Ammon's horn (tissue), 1 donor: ENCODE measurements at places on chromosomes 13 and 19.

GRCh38 chr19:51090471-51090870 lies 7.8 kb upstream of the KLK14 start:
- DNase-seq = no peak

GRCh38 chr13:98559169-98559568 lies 17.7 kb downstream of the STK24 start:
- no peak for DNase-seq

DNA sequence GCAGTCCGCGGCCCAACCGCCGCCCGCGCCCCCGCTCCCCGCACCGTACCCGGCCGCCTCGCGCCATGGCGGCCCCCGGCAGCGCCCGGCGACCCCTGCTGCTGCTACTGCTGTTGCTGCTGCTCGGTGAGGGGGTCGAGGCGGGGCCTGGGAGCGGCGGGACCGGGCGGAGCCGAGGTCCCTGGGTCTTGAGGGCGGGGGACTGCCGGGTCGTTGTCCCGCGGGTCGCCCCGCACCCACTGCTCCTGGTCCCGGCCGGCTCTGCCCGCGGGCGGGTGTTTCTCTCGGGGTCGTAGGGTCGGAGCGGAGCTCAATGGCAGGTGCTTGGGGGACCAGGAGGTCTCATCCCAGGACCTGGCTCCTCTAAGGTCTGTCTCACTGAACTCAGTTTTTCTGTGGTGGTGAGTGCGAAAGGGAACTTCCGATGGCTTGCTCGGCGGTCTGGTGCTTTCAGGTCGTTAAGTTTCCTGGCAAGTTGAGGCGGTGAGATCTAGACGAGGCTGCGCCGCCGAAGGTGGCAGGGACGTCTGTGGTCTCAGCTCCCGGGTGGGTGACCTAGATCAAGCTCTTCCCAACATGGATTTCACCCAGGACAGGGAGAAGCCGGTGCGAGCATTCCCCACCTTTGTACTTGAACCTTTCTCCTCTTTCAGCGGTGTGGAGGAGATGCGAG lies 467 bp downstream of the LAMP1 start:
- no peak for DNase-seq

- DNase-seq = no peak
Observed at GRCh38 chr13:27483421-27483820, 33.1 kb upstream of the MTIF3 start.

- DNase-seq = no peak
Observed at GRCh38 chr13:101690871-101691270, 238.4 kb downstream of the ITGBL1 start.

- no peak for DNase-seq
Observed at GRCh38 chr13:113997845-113998751, 24.2 kb upstream of the C13orf46 start.

GRCh38 chr13:25018729-25019115 lies 77.2 kb upstream of the PABPC3 start:
- DNase-seq = no peak

GRCh38 chr19:6442087-6442688 lies 8.6 kb upstream of the SLC25A41 start:
- DNase-seq = no peak

GRCh38 chr13:112170823-112171569 lies 104.0 kb downstream of the SOX1 start:
- DNase-seq = no peak

DNA sequence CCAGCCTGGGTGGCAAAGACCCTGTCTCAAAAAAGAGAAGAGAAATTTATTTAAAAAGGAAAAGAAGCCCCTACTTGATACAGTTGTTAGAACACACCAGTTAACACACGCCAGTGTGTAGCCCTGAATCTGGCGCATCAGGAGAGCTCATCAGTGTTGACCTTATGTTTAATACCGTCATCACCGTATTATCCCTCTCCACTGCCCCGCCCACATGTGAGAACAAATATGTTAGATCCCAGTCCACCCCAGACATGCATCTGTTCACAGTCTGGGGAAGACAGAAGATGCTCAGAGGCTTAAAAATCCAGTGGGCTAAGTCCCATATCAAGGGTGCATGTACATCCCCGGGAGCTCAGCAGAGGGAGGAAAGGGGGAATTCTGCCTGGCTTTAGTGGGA lies 155.2 kb downstream of the DPF1 start:
- no peak for DNase-seq

DNA sequence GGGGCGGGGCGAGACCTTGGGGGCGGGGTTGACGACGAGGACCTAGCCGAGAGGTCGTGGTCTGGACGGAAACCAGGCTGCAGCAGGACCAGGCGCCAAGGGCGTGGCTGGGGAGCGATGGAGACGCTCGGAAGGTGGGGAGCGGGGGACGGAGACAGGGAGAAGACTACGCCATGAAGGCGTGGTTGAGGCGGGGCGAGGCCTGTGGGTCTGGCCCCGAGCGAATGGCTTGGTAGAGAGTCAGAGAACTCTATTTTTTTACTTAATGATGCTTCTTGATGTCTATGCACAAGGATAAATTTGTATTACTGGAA lies 674 bp upstream of the FBXL12 start:
- no peak for DNase-seq

DNA sequence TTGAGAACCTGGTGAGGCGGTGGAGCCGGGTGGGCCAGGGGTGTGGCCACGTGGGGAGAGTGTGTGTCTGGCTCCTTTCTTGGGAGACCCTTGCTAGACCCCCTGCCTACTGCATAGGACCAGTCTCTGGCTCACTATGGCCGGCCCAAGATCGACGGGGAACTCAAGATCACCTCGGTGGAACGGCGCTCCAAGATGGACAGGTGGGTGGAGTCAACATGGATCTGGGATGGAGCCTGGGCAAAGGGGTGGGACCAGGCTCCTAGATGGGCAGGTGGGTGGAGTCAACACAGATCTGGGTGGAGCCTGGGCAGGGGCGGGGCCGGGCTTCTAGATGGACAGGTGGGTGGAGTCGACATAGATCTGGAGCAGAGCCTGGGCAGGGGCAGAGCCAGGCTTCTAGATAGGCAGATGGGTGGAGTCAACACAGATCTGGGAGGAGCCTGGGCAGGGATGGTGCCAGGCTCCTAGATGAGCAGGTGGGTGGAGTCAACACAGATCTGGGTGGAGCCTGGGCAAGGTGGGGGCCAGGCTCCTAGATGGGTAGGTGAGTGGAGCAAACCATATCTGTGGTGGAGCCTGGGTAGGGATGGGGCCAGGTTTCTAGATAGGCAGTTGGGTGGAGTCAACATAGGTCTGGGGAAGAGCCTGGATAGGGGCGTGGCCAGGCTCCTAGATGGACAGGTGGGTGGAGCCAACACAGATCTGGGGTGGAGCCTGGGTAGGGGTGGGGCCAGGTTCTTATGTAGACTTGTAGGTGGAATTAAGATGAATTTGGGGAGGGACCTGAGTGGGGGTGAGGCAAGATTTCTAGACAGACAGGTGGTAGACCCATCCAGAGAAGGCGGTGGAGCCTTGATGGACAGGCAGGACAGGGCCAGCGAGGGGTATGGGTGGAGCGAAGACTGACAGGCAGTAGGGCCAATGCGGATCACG lies 56.5 kb downstream of the VAV1 start:
- no peak for DNase-seq

DNA sequence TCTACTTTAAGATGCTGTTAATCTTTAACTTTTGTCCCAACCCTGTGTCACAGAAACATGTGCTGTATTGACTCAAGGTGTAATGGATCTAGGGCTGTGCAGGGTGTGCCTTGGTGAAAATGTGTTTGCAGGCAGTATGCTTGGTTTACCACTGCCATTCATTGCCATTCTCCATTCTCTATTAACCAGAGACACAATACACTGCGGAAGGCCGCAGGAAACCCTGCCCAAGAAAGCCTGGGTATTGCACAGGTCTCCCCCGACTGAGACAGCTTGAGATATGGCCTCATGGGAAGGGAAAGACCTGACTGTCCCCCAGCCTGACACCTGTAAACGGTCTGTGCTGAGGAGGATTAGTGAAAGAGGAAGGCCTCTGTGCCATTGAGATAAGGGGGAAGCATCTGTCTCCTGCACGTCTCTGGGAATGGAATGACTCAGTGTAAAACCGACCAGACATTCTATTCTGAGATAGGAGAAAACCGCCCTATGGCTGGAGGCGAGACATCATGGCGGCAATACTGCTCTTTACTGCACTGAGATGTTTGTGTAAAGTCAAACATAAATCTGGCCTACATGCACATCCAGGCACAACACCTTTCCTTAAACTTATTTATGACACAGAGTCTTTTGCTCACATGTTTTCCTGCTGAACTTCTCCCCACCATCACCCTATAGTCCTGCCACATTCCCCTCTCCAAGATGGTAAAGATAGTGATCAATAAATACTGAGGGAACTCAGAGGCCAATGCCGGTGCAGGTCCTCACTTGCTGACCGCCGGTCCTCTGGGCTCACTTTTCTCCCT lies 13.1 kb upstream of the ZNF888 start:
- DNase-seq = peak; percentile 31

GRCh38 chr19:48713041-48713863 lies 6.3 kb downstream of the MAMSTR start:
- DNase-seq = no peak

DNA sequence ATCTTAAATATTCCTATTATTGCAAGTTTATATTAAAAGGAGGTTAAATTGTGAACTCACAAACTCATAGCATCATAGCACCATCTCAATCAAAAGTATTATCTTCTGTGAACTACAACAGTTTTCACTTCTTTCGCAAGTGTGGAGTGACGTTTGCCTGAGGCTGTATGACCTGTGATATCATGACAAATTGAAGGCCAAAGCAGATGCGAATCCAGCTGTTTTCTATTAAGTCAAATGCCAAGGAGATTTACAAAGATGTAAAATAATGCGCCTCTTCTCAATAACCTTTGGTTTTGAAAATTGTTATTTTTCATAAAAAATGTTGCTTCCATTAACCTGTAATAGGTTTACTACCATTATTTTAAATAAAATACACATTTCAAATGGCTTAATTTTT lies 7.6 kb upstream of the PEG3 start:
- no peak for DNase-seq

GRCh38 chr13:99419591-99420243 lies 81.6 kb upstream of the TM9SF2 start:
- DNase-seq = no peak

DNA sequence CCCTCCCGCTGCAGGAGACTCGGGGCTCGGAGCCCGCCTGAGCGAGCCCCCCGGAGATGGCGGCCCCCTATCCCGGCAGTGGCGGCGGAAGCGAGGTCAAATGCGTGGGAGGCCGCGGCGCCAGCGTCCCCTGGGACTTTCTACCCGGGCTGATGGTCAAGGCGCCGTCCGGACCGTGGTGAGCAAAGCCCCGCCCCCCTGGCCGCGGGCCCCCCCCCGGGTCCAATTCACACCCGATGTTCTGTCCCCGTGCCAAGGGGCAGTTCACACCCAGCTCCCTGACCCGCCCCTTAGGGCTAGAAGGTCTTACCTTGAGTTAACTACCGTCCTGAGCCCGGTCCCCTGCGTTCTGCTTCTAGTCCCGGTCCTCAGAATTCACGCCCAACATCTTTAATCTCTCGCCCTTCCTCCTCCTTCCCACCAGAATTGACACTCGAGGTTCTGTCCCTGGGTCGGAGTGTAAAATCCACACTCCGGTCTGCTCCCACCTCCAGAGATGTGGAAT lies 1.4 kb downstream of the NPAS1 start:
- no peak for DNase-seq

- DNase-seq = no peak
Observed at GRCh38 chr13:34777089-34777913, 164.8 kb upstream of the NBEA start.

GRCh38 chr19:38478273-38478971 lies 44.9 kb downstream of the RYR1 start:
- DNase-seq = no peak

GRCh38 chr13:45773236-45773635 lies 71.1 kb downstream of the CBY2 start:
- no peak for DNase-seq

- DNase-seq = no peak
Observed at GRCh38 chr19:46927106-46927505, 66.3 kb downstream of the ARHGAP35 start.

GRCh38 chr19:13094771-13095392 lies 7.8 kb downstream of the LYL1 start:
- DNase-seq = no peak

- no peak for DNase-seq
Observed at GRCh38 chr13:91145571-91146205, 201.8 kb upstream of the MIR17HG start.

DNA sequence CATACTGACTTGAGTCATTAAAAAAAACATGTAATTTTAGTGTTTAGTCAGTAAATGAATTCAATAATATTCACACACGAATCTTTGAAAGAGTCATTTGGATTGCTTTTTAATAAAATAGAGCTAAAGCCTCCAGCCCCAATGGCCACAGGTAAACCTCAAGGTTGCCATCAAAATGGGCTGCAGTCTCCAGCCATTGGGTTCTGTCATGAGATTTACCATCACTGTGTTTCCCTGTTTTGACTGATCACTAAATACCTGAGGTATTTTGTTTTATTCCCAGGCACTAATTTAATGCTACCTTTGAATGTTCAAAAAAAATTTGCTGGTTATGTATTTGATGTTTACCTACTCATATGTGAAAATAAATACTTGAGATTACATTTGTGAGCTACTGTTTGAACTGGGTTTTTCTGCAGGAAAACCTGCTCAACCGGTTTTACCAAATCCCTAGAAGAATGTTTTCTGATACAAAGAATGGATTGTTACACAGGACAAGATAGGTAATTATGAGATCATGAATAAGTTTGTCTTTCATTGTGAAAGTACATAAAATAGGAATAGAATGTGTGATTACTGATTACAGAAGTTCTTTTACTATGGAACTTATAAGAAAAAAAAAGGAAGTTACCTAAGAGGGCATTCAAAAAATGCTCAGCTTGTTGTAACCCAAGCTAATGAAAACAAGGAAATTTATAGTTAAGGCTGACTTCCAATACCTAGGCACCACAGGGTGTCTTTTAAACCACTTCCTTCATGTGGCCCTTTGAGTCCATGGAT lies 391.3 kb downstream of the EFNB2 start:
- no peak for DNase-seq

- no peak for DNase-seq
Observed at GRCh38 chr13:49532593-49532992, 36.8 kb downstream of the PHF11 start.

DNA sequence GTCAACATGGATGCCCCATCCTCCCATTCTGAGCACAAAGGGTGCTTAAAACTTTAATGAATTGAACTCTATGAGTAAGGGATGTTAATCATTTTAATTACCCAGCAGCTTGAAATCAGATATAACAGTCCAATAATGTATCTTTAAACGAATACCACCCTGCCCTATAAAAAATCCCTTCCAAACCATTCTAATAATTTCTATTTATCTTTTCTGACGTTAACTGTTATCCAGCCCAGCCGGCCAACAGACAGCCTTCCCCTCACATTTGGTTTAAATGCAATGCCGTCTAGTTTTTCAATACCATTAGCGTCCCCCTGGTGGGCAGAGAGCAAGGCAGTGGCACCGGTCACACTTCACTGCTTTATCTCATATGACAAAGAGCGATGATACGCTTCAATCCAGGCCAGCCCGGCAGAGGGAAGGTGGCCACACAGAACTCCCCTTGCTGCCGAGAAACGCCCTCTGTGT lies 402.2 kb upstream of the ZNF507 start:
- DNase-seq = no peak

DNA sequence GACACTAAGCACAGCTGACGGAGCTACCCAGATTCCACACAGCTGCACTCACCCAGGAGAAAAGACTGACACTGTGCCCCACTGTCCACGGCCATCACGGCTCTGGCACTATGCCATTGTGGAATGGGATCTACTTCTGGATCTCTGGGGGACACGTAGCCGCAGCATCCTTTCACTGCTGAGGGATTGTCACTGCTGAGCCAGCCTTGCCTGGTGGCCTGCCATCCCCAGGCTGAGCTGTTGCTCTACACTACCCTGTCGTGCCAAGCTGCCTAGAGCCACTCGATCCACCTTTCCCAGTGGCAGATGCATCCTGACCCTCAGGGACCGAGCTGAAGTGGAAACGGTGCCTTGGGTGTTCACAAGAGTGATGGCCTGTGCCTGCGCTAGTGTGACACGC lies 5.0 kb upstream of the LILRB5 start:
- DNase-seq = no peak
